Choroid plexus epithelial cell (primary cell): ENCODE measurements at places on chromosomes 1 and 21.

GRCh38 chr1:167268347-167268787 lies 47.7 kb downstream of the POU2F1 start:
- DNase-seq, result no peak

- peak; percentile 80 for DNase-seq
Observed at GRCh38 chr1:207866471-207867135, 44.3 kb downstream of the CD34 start.

DNA sequence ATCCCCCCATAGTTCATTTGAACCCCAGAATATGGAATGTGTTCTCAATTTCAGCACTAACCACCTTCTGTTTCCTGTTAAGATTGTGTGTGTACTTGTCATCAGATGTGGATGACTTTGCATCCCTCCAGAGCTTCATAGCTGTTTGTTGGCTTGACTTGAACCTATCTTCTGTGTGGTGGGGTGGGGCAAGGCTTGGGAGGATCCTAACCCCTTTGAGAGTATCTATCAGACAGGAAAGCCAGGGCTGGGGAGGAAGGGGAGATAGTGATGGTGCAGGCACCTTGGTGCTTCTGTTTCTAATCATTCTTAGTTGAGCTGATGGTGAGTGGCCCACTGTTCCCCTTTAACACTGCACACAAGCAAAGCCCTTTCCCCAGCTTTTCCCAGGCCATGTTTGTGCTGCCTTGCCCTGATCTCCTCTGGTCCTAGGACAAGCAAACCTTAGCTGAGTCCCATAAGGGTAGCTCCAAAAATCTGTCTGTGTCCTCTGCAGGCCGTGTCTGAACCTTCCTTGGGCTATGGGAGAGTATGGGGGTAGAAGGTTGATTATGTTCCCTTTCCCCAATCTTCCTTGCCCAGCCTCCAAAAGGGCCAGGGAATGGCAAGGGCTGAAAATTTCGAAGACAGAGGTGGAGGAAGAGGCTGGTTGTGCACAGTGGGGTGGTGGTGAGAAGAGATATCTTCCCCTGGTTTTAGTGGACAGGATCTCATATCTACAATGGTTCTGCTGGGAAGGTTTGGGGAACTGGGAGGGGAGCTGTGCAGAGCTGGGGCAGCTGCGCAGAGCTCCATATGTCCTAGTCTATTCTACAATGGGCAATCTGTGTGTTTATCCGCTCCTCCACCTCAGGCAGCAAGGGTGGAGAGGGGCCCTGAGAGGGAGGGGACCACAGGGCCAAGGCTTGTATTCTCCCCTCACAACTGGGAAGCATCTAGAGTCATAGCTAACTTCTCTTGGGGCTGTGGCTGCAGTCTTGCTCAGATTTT lies 1.4 kb downstream of the NHLH1 start:
- no peak for DNase-seq

DNA sequence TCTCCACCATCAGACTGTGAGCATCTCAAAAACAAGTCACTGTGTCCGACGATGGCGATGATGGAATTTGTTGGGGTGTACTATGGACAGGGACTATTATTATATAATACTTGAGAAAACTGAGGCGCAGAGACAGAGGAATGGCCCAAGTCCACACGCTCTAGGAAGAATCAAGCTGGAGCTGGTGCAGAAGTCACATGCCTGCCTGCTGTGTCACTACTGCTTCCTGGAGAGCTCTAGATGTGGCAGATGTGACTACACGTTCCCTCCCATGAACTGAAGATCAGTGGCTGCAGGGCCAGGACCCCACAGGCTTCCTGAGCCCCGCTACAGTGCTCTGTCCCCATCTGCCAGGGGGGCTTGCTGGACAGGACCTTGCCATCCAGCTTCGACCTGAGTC lies 56.9 kb downstream of the TRABD2B start:
- peak; percentile 35 for DNase-seq

GRCh38 chr1:177289532-177289931 lies 118.8 kb downstream of the BRINP2 start:
- no peak for DNase-seq

DNA sequence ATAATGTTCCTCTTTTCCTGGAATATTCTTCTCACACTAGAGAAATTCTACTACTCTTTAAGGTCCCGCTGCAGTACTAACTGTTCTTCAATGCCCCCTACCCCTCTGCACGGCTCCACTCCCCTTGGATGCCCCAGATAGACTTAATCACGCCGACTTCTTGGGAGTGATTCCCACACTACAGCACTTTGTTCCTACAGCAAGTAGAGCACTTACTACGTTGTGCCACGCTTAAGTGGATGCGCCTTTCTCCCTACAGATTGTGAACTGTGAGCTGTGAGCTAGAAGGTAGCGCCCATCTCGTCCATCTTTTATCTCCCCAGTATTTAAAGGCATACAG lies 2.2 kb downstream of the ZNF436 start:
- DNase-seq, result no peak

DNA sequence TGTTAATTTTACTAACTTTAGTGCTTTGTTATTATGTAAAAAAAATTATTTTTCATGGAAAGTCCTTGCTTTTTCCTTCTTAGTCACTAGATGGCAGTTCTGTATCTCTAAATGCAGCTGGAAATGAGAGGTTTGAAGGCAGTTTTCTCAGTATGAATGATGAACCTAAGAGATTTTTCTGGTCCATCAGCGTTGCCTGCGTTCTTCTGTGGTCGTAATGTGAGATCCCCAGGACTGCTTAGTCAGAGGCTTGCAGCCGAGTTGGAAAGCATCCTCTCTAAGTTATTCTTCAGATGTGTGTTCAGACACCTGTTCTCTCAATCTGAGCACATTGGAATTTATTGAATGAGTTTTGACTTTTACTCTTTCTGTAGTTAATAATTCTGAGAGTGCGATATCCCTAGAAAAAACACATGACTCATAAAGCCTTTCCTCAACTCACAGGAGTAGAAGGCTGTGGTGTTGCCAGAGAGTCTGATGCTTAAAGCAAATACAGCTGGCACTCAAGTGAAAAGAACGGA lies 99.3 kb downstream of the FMN2 start:
- peak; percentile 91 for DNase-seq

- peak; percentile 6 for DNase-seq
Observed at GRCh38 chr1:113488576-113489177, 98.4 kb downstream of the MAGI3 start.

- DNase-seq, result no peak
Observed at GRCh38 chr1:62481681-62482080, 44.8 kb downstream of the USP1 start.

DNA sequence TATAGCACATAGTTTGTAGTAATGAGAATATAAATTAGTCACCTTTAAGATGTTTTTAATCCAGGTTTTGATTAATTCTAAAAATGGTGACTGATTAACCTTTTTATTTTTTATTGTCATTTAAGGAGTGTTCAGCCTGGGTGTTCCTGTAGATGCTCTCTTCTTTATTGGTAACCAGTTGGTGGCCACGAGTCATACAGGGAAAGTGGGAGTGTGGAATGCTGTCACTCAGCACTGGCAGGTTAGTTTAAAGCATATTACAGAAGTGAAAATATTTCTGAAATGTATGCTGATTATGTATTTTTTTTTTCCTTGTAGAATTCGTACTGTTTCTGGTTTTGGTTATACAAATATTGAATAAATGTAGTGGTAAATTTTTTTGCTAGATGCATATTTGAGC lies 28.1 kb downstream of the KCTD3 start:
- DNase-seq, result no peak

DNA sequence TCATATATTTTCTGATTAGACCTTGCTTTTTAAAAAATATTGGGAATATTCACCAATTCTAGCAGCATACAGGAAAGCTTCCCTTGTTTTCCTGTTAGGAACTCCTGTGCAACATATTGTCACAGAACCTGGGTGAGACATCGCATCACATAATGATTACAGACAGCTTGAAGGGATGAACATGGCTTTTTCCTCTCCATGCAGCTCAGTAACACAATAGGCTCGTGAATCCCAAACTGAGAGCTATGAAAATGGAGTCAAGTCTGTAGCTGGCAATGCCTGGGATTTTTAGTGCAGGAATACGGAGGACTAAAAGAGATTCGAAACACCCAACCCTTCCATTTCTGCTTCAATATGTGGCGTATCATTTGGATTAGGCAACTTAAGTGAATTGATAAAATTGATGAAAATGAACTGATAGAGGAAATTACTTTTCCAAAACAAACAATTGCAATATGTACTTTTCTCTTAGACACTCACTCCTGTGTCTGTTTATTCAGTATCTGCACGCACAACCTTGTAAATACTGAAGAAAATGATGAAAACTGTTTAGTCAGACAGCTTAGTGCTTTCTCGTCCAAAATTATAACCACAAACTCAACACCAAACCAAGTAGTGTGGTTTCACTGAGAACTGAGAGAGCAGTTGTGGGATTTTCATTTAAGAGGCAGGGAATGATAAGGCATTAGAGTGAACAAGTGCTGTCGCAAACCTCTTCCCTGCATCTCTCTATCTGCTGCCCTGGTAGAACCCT lies 250.4 kb downstream of the PTBP2 start:
- peak; percentile 55 for DNase-seq

- peak; percentile 88 for DNase-seq
Observed at GRCh38 chr1:244104309-244105060, 53.4 kb downstream of the ZBTB18 start.

GRCh38 chr1:28668191-28668955 lies at the start of gene GMEB1:
TSS of gene GMEB1 (plus strand) at chr1:28668784. CDS start at chr1:28683613, 14,829 bp downstream.
- DNase-seq, result peak; percentile 89

DNA sequence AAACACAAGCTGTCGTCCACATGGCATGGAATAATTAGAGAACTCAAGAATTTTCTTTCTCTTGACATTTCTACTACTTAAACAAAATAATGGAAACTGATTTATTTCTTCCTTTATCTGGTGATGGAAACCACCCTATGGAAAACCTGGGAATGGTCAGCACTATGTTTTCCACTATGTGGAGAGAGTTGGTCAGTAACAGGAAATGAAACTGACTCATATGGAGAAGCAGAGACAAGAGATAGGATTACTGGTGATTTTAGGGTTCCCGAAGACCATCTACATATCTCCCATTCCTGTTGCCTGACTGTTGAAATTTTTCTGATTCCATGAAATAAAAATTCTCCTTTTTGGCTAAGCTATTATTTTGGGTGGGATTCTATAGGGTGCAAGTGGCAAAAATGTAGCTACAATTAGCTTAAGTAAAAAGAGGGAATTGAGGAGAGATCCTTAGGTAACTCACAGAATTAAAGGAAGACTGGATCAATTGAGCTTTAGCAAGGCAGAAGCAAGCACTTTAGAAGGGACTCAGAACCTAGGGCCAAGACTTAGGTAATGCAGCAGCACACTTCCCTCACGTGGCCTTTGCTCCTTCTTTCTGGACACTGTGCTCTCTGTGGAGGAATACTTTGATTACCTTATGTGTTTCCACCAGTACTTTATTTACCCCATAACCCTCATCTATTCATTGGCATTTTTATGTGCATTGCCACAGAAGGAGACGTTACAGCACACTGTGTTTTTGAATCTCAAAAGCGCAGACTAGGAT lies 89.6 kb downstream of the LEPR start:
- peak; percentile 65 for DNase-seq

GRCh38 chr1:74399249-74399648 lies 113.2 kb downstream of the LRRC53 start:
- DNase-seq, result no peak

DNA sequence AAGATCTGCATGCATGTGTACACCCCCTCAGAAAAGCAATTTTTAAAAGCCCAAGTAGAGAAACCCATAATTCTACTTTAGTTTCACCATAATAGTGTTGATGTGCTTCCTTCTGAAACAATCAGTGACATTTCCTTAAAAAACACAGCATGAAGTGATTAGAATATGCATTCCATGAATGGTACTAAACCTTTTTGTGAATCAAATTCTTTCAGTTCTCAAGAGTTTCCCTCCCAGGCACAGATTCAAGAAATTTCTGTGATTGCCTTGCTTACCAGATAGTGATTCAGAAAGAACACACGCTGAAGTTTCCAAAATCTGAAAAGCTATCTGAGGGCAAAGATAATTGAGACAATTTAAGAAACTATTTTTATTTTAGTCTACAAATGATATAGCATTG lies 136.4 kb upstream of the ADGRL2 start:
- peak; percentile 57 for DNase-seq

GRCh38 chr21:36282568-36283230 lies 37.3 kb upstream of the MORC3 start:
- peak; percentile 17 for DNase-seq

- no peak for DNase-seq
Observed at GRCh38 chr1:58928514-58928913, 144.7 kb upstream of the JUN start.

GRCh38 chr1:183554577-183554976 lies 35.7 kb downstream of the NCF2 start:
- DNase-seq, result no peak

GRCh38 chr21:23217597-23217996 lies 2219.4 kb downstream of the NCAM2 start:
- DNase-seq, result no peak

DNA sequence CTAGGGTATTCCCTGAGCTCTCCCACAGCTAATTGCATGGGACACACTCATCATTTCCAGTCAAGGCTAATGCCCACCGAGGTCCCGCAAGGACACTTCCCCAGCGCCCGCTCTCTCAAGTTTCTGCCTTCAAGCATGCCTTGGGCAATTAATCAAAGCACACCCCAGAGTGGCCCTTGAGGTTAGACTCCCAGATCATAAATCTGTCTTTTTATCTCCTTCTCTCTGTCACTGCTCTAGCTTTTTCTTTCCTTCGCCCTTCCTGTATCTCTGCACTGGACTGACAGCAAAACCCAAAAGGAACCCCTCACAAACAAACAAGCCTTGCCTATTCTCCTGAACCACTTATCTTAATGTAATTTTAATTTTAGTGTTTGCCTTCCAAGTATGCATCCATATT lies 7.9 kb upstream of the EXOSC10 start:
- DNase-seq, result no peak

DNA sequence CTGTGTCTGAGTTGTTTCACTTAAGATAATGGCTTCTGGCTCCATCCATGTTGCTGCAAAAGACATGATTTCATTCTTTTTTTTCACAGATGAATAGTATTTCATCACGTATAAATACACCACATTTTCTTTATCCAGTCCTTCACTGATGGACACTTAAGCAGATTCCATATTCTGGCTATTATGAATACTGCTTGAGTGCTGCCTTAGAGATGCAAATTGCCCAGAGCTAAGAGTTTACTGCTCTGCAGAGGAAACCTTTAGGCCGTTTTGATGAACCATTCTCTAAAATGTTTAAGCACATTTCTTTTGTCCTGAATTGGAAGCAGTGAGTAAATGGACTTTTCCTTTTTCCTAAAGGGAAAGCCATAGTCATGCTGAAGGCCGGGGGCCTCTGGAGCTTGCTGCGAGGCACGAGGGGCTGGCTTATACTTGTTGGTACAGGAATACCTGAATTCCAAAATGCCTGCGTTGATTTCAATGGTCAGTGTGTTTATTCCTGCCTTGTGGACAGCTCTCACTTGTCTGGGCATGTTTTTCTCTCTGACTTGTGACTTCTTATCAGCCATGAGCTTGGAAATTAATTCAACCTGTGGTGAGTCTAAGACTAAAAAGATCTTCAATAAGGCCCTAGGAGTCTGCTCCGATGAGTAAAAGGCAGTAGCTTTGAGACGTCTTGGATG lies 201.0 kb upstream of the MAP1LC3C start:
- no peak for DNase-seq

GRCh38 chr1:221217029-221217428 lies 337.8 kb downstream of the HLX start:
- DNase-seq, result no peak
